ENCODE measurements at places on chromosomes 13 and 19. TPM values are rescaled to one million over a fixed set of nuclear protein-coding genes. Genes with fewer than 3 reads are reported as not detected.

TPTE2 gene
- not detected for total RNA-seq

CILP2 gene
- 0.17 TPM for total RNA-seq

GAPDHS gene
- total RNA-seq = not detected

PLPPR2 gene
- 14.1 TPM for total RNA-seq

HIPK4 gene
- total RNA-seq = 0.05 TPM

SLITRK6 gene
- total RNA-seq = not detected

NDUFB7 gene
- total RNA-seq = 199 TPM

MED26 gene
- total RNA-seq = 5.4 TPM

FUT6 gene
- not detected for total RNA-seq

TMEM59L gene
- not detected for total RNA-seq

FRY gene
- total RNA-seq = 127 TPM

NAT14 gene
- total RNA-seq = 8.7 TPM

COL4A2 gene
- total RNA-seq = 1,320 TPM

GZMM gene
- total RNA-seq = not detected

FLT1 gene
- total RNA-seq = 74.7 TPM

FREM2 gene
- 0.05 TPM for total RNA-seq

CYP4F11 gene
- total RNA-seq = not detected

CGB1 gene
- total RNA-seq = not detected

TUBA3C gene
- not detected for total RNA-seq

OR7G1 gene
- total RNA-seq = not detected

LINGO3 gene
- not detected for total RNA-seq

FGF21 gene
- total RNA-seq = not detected

C13orf46 gene
- total RNA-seq = 0.17 TPM

CCDC169 gene
- 1.2 TPM for total RNA-seq

CYP4F8 gene
- total RNA-seq = not detected

PSG2 gene
- total RNA-seq = not detected

OR7D2 gene
- total RNA-seq = under 0.01 TPM

ZNF91 gene
- 13.4 TPM for total RNA-seq

Measured in dermis blood vessel endothelial cell (primary cell).